Esophagus squamous epithelium (tissue), 5 donors: ENCODE measurements at places on chromosomes 16 and 17.

DNA sequence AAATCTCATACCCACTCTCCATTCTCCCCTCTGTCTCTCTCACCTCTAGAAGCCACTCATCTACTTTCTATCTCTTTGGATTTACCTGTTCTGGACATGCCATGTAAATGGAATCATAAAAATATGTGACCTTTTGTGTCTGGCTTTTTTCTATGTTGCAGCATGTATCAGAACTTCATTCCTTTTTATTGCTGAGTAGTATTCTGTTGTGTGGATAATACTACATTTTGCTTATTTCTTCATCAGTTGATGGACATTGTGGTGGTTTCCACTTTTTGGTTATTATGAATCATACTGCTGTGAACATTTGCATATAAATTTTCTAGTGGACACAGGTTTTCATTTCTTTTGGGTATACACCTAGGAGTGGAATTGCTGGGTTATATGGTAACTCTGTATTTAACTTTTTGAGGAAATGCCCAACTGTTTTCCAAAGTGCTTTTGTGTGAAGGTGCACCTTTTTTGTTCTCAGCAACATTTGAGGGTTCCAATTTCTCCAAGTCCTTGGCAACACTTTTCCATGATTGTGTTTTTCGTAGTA is 18.2 kb downstream of the MRTFB start:
- DNase-seq = no peak

- no peak for DNase-seq
These were observed 46.8 kb downstream of the ZDHHC7 start for GRCh38 chr16:84964386-84965128.

- DNase-seq = no peak
These were observed 12.8 kb downstream of the FASN start for GRCh38 chr17:82085031-82085861.

DNA sequence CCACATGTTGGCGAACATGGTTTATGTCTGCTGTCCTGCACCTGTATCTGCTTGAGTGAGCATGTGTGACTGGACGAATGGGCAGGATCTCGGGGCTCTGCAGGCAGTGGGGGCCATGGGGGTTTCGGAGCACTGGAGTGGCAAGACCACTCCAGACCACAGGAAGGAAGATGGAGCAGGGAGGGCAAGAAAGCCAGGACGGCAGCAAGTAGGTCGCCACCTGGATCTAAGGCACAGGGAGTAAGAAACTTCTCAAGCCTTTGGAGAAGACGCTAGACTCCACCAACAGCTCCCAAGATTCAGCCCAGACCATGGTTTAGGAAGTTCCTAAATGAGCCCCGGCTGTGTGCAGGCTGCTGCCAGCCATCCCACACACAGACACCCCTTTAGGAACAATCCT is 32.8 kb upstream of the C16orf95 start:
- no peak for DNase-seq

GRCh38 chr16:56614549-56614991 is 6.2 kb downstream of the MT2A start:
- DNase-seq = no peak

DNA sequence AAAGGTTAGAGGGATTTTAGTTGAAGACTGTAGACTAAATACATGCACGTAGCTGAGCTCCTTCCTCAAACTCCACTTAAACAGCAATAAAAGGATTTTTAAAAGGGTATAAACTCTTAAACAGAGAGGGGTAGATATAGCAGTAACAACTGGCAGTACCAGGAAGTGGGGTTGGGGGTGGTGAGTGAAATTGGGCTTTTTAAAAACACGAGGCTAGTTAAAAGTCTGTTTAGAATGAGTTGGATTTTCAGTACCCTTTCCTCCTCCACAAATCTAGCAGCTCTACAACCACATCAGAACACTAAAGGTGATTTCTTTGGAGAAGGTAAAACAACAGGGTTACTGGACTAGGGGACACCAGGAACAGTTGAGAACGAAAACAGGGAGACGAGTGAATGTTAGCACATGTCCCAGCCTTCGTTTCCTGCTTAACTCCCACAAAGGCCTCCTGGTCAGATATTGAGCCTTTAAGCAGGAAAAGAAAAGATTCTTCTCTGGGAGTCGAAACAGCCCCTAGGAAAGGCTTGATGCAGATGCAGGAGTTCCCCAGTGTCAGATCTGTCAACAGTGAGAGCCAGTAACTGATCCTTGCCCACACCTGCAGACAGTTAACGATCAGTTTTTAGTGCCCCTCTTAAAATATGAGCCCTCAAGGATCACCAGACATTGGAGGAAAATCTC is 13.8 kb downstream of the NETO2 start:
- no peak for DNase-seq

GRCh38 chr17:28716740-28717577 is 709 bp downstream of the RAB34 start:
- no peak for DNase-seq

DNA sequence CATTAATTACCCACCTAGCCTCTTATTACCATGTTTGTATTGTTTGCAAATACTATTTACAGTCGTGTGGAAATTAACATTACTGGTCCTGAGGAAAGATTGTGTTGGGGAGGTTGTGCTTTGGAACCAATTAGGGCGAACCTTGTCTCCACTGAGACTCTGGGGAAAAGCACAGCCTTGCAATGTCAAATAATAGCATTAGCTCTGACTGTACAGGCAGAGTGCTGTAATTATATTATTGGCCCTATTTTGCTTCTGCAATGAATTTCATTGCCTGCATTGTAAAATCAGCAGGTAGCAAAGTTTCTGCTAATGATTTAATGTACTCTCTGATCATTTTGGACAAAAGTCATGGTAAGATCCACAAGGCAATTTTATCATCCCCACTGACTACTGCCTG is 97.0 kb downstream of the WWOX start:
- DNase-seq = no peak
